ENCODE measurements at places on chromosomes 16 and 17. TPM values are rescaled to one million over a fixed set of nuclear protein-coding genes. Genes with fewer than 3 reads are reported as not detected.

Gene GNG13
- not detected for total RNA-seq

GRCh38 chr17:79415909-79416308 lies 194.9 kb downstream of the RBFOX3 start:
- no peak for DNase-seq

Gene TCF25
- 152 TPM for total RNA-seq

- no peak for DNase-seq
These were observed 17.3 kb upstream of the ENDOV start for GRCh38 chr17:80397686-80398085.

Gene TMEM132E
- total RNA-seq, result 0.53 TPM

Gene PYDC1
- not detected for total RNA-seq

DNA sequence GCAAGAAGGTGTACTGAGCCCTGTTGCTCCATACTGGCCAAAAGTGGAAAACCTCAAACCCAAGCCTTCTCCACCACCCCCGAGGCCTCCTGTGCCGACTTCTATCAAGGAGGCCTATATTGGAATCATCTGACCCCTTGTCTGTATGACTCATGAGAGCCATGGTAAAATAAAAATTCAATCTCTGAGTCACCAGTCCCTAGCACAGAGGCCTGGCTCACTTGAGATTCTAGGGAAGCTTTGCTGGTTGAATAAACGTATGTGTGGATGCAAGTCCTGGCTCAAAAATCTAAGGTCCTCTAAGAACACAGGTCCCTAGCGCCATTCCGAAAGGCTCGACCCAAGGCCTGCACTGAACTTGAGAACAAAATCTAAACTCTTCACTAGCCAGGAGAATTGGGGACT lies 15.0 kb downstream of the NSMCE1 start:
- no peak for DNase-seq

- peak; percentile 25 for DNase-seq
These were observed 18.3 kb downstream of the NT5M start for GRCh38 chr17:17321356-17322025.

Data from lower lobe of right lung (tissue), 2 donors.